ENCODE measurements at places on chromosomes 5 and 9. TPM values are rescaled to one million over a fixed set of nuclear protein-coding genes. Genes with fewer than 3 reads are reported as not detected.

The GLT6D1 gene
- not detected for total RNA-seq

The CDH6 gene
- 0.05 TPM for total RNA-seq

The KIF27 gene
- total RNA-seq = 0.46 TPM

The BTNL3 gene
- total RNA-seq = not detected

The CARD19 gene
- total RNA-seq = 65.7 TPM

The FCN2 gene
- total RNA-seq = not detected

The ALAD gene
- 14.2 TPM for total RNA-seq

The LCN10 gene
- not detected for total RNA-seq

The IL4 gene
- total RNA-seq = not detected

The KLHL3 gene
- 0.18 TPM for total RNA-seq

The KCNMB1 gene
- not detected for total RNA-seq

The PLGRKT gene
- total RNA-seq = 21.8 TPM

The PARP8 gene
- total RNA-seq = 0.16 TPM

The FRRS1L gene
- total RNA-seq = 0.30 TPM

The PCDHB16 gene
- 0.30 TPM for total RNA-seq

The SLC34A3 gene
- total RNA-seq = 0.07 TPM

The IFNB1 gene
- total RNA-seq = 0.23 TPM

The C5orf46 gene
- total RNA-seq = not detected

The PCDHB4 gene
- total RNA-seq = 0.05 TPM

The ECSCR gene
- not detected for total RNA-seq

The GRIA1 gene
- total RNA-seq = not detected

The BTF3 gene
- 1,135 TPM for total RNA-seq

The OBP2B gene
- not detected for total RNA-seq

The OGN gene
- total RNA-seq = not detected

The CCL28 gene
- not detected for total RNA-seq

The RIMOC1 gene
- 11.5 TPM for total RNA-seq

The DENND1A gene
- 11.2 TPM for total RNA-seq

The OR1Q1 gene
- not detected for total RNA-seq

The LECT2 gene
- total RNA-seq = not detected

The ABO gene
- total RNA-seq = not detected

The NADK2 gene
- 12.2 TPM for total RNA-seq

The SUB1 gene
- 220 TPM for total RNA-seq

The UBLCP1 gene
- total RNA-seq = 32.4 TPM

The PTPN3 gene
- total RNA-seq = 14.7 TPM

The ZER1 gene
- 12.7 TPM for total RNA-seq

The EQTN gene
- total RNA-seq = not detected

The SLC28A3 gene
- total RNA-seq = not detected

The STK32A gene
- 0.25 TPM for total RNA-seq

The EXOSC2 gene
- total RNA-seq = 78.6 TPM

The HTR1A gene
- not detected for total RNA-seq

The DDX4 gene
- total RNA-seq = not detected

The ORM2 gene
- total RNA-seq = not detected

Data from A549 treated with RU486 at 1 μM for 4 hours (cell line).